Osteoblast (primary cell): ENCODE measurements at places on chromosomes 7 and 10. TPM values are rescaled to one million over a fixed set of nuclear protein-coding genes. Genes with fewer than 3 reads are reported as not detected.
A peak's percentile ranks its signal among the peaks of the same experiment; 100 is the strongest.

GRCh38 chr7:82704121-82704520, 260.5 kb upstream of the CACNA2D1 start:
- no peak for DNase-seq

- DNase-seq = no peak
Observed at GRCh38 chr10:128643658-128644057, 517.4 kb upstream of the MKI67 start.

GRCh38 chr10:114634609-114634979, 23.5 kb downstream of the ABLIM1 start:
- peak; percentile 93 for DNase-seq

Gene SEC24C
- total RNA-seq = 28.3 and 28.6 TPM in 2 replicates

DNA sequence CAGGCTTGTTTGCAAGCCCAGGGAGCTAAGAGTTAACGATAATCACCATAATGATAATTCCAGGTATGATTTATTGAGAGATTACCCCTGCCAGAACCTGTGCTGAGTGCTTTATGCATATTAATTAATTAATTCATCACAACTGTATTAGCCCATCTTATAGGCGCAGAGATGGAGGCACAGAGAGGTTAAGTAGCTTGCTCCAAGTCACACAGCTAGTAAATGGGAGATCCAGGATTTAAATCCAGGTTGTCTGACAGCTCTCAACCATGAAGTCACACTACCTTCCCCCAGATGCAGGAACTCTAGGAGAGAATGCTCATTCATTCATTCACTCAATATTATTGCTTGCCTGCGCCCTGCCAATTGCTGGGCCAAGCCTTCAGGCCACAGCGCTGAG, 84.5 kb downstream of the FAM241B start:
- DNase-seq = peak; percentile 43

Gene TMUB1
- total RNA-seq = 17.4 and 18.1 TPM in 2 replicates

Gene ITIH2
- total RNA-seq = not detected in 2 replicates
